Aorta (tissue), 5 donors: ENCODE measurements at places on chromosomes 1 and 21.
A peak's percentile ranks its signal among the peaks of the same experiment; 100 is the strongest.

GRCh38 chr21:26810676-26811415 lies 34.4 kb downstream of the ADAMTS1 start:
- no peaks in the 10 kb centered on the region for H3K27me3 ChIP-seq
- no peak overlapping the region for H3K4me3 ChIP-seq
- DNase-seq, result no peak

GRCh38 chr1:40980068-40980452 lies 564 bp downstream of the CTPS1 start:
- DNase-seq, result no peak
- H3K27me3 ChIP-seq, result no peaks in the 10 kb centered on the region
- peak overlapping the region; percentile 87 for H3K4me3 ChIP-seq

DNA sequence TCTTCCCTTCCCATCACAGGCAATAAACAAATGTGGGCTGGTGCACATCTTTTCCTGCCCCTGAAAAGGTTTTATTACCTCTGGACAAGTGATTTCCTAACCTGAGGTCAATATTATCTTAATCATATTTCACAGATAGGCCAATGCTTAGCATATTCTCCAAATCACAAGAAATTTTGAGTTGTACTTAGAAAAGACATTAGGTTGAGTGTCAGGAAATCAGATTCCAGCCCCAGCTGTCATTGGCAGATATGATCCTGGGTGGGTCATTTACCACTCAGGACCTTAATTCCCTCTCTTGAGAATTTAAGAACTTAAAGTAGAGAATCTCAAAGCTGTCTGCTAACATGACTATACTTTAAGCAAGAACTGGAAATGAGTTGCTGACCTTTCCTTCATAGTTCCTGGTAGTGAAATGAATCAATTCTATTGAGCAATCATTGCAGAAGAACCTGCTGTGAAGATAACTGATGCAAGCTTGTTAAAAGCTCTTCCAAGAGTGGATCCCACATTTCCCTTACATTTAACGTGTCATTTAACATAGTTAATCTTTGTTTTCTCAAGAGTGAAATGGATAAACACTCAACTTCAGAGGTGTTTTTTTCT lies 46.4 kb upstream of the CR2 start:
- H3K27ac ChIP-seq, result no peak overlapping the region
- no peak for DNase-seq
- no peaks in the 10 kb centered on the region for H3K36me3 ChIP-seq
- H3K27me3 ChIP-seq, result no peaks in the 10 kb centered on the region

GRCh38 chr21:46626536-46626935 lies 8.9 kb upstream of the PRMT2 start:
- H3K27ac ChIP-seq, result no peak overlapping the region
- no peak for DNase-seq
- no peaks in the 10 kb centered on the region for H3K36me3 ChIP-seq
- H3K4me3 ChIP-seq, result no peak overlapping the region

DNA sequence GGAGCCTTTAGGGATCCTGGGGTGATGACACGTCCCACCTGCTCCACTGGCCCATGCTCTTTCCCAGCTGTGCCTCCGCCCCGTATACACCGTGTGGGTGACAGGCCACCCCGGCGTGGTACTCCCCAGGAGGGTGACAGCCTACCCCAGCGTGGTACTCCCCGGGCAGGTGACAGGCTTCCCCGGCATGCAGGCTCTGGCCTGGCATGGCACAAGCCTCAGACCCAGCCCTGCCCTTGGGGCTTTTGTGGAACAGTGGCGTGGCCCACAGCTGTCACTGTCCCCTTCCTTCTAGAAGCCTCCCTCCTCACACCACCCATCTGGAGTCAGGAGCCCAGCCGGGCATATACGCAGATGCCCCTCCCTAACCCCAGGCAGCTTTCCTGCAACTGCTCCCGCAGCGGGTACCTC lies 4.7 kb upstream of the PFKL start:
- H3K36me3 ChIP-seq, result no peaks in the 10 kb centered on the region
- DNase-seq, result no peak
- no peaks in the 10 kb centered on the region for H3K4me1 ChIP-seq
- H3K27me3 ChIP-seq, result no peaks in the 10 kb centered on the region
- no peak overlapping the region for H3K4me3 ChIP-seq
